ENCODE measurements at places on chromosomes 4 and X.

GRCh38 chr4:171812665-171813525, at the start of gene GALNTL6:
GALNTL6 (plus strand) TSS chr4:171813404.
- no peak for DNase-seq

DNA sequence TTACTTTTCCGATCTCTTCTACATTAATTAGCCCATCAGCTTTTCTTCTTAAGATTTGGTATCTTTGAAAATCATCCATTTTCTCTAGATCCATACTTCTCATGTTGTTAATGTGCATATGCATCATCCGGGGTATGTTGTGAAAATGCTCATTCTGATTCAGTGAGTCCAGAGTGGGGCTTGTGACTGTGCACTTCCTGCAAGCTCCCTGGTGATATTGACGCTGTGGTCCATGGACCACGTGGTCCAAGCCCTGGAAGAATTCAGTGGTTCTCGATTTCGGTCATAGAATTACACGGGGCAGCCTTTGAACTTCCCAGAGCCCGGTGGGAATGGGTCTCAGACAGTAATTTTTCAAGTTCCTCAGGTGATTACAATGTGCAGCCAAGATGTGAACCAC, 69.8 kb downstream of the ZFX start:
- DNase-seq = no peak

GRCh38 chr4:164488114-164488513, 265.8 kb upstream of the SMIM31 start:
- DNase-seq = no peak

- DNase-seq = no peak
These were observed 13.8 kb downstream of the PCDH10 start for GRCh38 chr4:133162941-133163340.

GRCh38 chrX:48516987-48517386, 4.6 kb upstream of the EBP start:
- no peak for DNase-seq

- DNase-seq = no peak
These were observed 25.7 kb downstream of the SEL1L3 start for GRCh38 chr4:25837107-25837506.

DNA sequence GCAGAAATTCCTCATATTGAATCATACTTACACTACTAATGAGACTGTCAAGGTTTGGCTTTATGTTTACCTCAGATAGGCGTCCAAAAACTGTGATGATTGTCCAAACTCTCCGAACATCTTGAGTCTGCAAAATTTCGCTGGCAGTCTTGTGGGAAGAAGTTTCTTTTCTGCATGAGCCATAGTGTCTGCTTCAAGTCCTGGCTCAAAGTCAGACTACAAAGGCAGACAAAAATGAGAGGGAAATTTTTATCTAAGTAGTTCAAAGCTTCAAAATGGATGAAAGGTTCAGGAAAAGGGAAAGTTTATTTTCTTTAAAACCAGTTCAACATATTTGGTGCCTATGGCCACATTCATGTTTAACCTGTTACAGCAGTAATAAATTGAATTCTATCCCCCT, 40.7 kb downstream of the PALLD start:
- no peak for DNase-seq

DNA sequence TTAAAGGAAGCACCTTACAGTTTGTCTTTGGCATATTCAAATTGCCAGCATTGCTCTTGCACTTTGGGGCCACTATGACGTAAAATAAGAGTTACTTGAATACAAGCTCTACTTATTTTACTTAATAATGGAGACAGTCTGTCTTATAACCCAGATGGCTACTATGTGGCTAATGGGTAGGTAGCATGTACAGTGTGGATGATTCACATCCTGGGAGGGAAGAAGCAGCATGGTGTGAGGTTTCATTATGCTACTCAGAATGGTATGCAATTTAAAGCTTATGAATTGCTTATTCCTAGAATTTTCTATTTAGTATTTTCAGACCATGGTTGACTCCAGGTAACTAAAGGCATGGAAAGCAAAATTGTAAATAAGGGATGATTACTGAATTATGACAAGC, 761.8 kb upstream of the ATOH1 start:
- no peak for DNase-seq

DNA sequence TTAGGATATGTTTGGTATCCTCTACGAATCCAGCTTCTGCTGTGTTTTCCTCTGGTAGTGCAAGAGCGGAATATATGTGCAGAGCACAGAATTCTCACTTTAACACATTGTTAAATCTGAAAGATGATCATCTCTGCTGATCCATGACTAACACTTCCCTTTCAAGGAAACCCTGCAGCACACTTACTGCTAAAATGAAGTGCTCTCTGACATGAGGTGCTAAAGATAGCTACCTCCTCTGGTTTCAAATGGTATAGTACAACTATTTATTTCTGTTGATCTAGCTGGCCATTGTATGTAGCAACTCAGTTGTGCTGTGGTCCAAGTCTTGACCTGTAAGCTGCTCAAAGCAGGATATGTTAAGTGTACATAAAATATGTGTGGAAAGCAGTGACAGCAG, 162.4 kb upstream of the FMR1 start:
- no peak for DNase-seq

- DNase-seq = no peak
These were observed 74.3 kb upstream of the VCX2 start for GRCh38 chrX:8245411-8245810.

Measured in NCI-H1417 treated with DMSO at 0.1 percent for 48 hours (cell line).